NCI-H460 (cell line): ENCODE measurements at places on chromosomes 4 and X. TPM values are rescaled to one million over a fixed set of nuclear protein-coding genes. Genes with fewer than 3 reads are reported as not detected.

Gene DRP2
- 0.35 and 0.40 TPM in 2 replicates for total RNA-seq

Gene HSFX2
- total RNA-seq, result not detected in 2 replicates

Gene NAA11
- not detected in 2 replicates for total RNA-seq

Gene REELD1
- total RNA-seq, result not detected in 2 replicates

Gene FRG2
- not detected in 2 replicates for total RNA-seq
